ENCODE measurements at places on chromosomes 4 and X.
A peak's percentile ranks its signal among the peaks of the same experiment; 100 is the strongest.

DNA sequence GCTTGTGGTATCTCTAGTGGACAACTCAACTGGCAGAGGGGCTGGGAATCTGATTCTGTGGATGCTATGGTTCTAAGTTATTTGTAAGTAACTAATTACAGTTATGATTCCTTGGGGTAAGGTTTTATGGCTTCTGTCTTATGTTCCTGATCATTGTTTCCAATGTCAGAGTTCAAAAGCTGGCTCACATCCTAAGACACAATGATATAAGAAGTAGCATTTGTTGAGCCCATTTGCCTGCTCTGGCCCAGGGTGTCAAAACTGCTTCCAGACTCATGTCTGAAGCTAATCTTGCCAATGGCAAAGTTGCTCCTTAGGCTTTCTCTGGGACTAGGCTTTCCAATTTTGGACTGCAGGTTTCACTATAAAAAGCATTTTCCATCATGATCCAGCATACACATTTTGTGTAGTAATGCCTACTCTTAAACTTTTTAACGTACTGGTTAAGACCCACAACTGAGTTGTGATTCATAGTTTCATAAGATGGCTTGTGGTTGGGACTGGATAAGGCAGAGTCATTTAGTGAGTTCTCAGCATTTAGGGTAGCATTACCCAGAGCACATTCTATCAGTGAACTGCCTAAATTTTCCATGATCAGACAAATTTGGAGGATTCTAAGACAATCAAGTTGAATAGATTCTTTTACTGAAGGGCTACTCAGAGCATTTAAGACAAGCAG, 50.0 kb downstream of the CCNI start:
- no peak for DNase-seq

GRCh38 chrX:129540068-129540653, at the start of gene OCRL:
Gene OCRL (plus strand): TSS chrX:129540259. CDS start chrX:129540440, 181 bp downstream.
- DNase-seq = peak; percentile 22

DNA sequence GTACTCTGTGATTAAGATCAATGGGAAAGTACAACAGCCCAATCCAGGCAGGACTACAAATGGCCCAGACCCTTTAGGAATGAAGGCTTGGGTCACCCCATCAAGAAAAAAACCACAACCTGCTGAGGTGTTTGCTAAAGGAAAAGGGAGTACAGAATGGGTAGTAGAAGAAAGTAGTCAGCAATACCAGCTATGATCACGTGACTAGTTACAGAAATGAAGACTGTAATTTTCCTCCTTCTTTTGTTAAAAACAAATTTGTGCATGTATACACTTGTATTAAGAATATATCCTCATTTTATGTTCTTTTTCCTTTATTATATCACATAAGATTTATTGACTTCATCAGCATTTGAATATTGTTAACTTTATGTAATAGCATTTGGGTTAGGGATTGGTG, 160.1 kb upstream of the TBX22 start:
- no peak for DNase-seq

GRCh38 chrX:113947548-113947947, 636.3 kb upstream of the HTR2C start:
- DNase-seq = no peak

DNA sequence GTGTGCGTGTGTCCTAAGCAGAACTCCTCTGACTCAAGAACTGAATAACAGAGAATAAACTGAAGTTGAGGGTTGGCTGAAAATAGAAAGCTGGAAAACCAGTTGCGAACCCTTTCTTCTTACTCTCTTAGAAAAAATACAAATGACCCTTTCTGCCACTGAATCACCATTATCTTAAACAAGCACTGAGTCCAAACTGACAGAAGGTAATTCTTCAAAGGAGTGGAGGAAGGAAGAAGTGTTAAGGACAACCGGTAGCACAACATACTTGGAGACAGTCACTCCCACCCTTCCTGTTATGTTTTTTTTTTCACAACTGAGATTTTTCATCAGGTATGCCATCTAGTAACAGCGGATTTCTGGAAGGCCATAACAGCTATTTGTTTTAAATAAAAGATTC, 38.1 kb downstream of the HELQ start:
- no peak for DNase-seq
